ENCODE measurements at places on chromosomes 12 and 14.

DNA sequence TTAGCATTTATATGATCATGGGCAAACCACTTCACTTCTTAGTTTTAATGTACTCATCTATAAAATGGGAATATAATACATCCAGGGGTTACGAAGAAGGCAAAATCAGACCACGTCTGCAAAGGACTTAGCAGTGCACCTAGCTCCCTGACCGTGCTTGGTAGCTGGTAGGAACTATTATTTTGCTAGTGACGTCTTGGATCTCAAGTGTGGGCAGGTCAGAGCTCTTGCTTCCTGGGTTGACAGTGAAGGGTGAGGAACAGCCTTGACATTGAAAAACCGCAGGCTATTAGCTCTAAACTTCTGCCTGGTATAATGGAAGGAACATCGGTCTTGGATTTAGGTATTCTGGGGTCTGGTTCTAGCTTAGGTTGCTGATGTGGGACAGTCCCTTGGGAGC, 89.3 kb upstream of the MED13L start:
- no peak for DNase-seq

GRCh38 chr14:63727231-63727735, 582 bp downstream of the SGPP1 start:
- no peak for DNase-seq

GRCh38 chr14:75226755-75227544, 50.5 kb upstream of the TMED10 start:
- no peak for DNase-seq

GRCh38 chr12:79826267-79827128, 108.4 kb downstream of the PPP1R12A start:
- no peak for DNase-seq

DNA sequence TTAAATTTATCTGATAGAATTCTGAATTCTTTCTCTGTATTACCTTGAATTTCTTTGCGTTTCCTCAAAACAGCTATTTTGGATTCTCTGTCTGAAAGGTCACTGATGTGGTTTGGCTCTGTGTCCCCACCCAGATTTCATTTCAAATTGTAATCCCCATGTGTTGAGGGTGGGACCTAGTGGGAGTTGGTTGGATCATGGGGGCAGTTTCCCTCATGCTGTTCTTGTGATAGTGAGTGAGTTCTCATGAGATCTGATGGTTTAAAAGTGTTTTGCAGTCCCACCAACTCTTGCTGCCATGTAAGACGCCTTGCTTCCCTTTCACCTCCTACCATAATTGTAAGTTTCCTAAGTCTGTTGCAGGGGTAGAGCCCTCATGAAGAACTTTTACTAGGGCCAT, 34.1 kb upstream of the OR6J1 start:
- no peak for DNase-seq

- no peak for DNase-seq
Observed at GRCh38 chr12:65742018-65743010, 82.0 kb upstream of the HMGA2 start.

- no peak for DNase-seq
Observed at GRCh38 chr12:27604431-27604830, 80.4 kb downstream of the PPFIBP1 start.

DNA sequence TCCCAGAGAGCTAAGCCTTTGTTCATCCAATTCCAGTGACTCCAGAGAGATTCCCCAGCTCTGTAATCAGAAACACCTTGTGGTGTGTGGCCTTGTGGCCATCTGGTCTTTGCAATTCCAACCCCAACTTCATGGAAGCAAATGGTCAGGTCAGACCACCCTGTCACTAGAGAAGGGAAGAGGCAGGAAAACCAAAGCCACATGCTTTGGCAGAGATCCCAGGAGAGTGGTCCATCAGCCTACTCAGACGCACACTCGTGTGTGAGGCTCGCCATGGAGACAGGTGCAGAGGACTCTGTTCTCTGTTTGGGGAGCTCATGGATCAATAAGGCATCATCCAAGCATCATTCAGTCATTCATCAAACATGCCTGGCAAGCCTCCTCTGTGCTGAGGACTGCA, 46.2 kb upstream of the TUNAR start:
- no peak for DNase-seq

- no peak for DNase-seq
Observed at GRCh38 chr14:77086017-77086727, 11.9 kb upstream of the CIPC start.

DNA sequence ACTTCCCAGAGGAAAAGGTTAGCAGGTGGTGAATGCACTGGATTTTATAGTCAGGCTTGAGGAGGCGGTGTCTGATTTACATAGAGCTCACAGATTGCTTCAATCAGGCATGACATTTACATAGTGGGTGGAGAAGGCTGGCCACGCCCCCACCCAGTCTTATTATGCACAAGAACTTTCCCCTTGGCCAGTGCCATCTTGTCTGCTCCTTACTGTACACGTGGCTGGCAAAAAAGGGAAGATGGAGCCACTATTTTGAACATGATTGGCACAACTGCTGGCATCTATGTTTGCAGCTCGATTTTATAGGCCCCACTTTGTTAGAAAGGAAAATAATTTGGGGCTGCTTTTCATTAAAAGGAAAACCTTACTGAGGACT, 10.9 kb upstream of the LGMN start:
- DNase-seq, result no peak

DNA sequence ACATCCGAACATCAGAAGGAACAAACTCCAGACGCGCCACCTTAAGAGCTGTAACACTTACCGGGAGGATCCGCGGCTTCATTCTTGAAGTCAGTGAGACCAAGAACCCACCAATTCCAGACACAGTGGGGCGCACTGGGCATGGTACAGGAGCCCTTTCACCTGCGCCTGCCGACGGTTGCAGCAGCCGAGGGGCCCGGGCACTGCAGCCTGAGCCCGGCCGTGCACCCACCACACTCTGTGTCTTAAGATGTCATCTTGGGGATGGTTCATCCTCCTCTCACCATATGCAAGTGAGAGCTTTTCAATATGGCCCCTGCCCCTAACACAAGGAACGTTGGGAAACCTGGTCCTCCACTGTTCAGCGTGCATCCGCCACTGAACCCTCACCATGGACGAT, 288.3 kb downstream of the TTC8 start:
- no peak for DNase-seq

GRCh38 chr12:50195832-50196231, 28.7 kb upstream of the CERS5 start:
- DNase-seq, result no peak

DNA sequence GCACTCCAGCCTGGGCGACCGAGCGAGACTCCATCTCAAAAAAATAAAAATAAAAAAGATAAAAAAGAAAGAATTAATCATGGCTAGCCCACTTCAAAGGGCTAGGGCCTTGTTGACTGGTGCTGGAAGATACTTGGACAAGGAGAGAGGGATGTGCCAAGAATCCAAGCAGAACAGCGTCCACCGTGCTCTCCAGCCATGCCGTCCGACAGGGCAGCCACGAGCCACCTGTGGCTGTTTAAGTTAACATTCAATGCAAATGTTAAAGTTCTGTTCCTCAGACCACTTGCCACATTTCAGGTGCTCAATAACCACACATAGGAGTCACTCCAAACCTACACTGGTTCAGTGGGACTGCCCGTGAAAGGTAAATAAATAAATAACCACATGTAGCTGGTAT, 21.4 kb downstream of the SLC6A13 start:
- DNase-seq, result no peak

- no peak for DNase-seq
Observed at GRCh38 chr12:30725739-30726138, 29.0 kb downstream of the CAPRIN2 start.

- no peak for DNase-seq
Observed at GRCh38 chr14:75268633-75269550, 9.7 kb upstream of the FOS start.

GRCh38 chr12:94806617-94807016, 156.3 kb upstream of the TMCC3 start:
- no peak for DNase-seq

- no peak for DNase-seq
Observed at GRCh38 chr14:81385886-81386285, 14.2 kb downstream of the STON2 start.

GRCh38 chr14:63642656-63643382, 1.1 kb upstream of the WDR89 start:
- DNase-seq, result no peak

DNA sequence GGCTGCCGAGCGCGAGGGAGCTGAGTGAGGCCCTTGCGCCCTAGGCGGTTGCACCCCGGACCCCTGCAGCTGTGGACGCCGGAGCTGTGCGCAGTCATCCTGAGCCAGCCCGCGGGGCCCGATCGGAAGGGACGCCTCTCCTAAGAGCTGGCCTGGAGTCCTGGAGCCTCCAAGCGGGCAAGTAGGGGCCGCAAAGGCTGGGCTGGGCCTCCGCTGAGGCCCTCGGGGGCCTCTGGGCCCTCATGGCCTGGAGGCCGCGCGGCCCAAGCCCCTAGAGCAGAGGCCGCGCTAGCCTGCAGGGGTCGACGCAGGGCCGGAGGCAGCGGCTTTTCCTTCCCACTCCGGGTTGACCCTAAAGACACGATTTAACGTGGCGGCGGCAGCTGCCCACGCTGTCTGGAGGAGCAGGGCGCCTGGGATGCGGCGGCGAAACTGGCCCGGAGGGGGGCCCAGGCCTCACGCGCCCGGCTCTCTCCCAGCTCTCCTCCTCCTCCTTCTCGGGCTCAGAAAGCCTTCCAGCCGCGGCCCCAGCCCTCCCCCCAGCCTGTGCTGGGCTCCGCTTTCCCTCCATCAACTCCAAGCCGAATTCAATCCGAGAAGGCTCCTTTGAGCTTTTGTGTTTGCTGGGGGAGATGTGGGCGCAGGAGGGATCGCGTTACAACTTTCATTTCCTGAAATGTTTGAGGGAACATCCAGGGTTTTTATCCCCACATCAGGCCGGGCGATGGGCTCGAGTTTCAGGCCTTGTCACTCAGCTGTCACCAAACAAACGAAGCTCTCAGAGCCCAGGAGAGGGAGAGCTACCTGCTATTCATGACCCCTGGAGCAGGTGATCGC, 11.6 kb downstream of the SIX1 start:
- no peak for DNase-seq

DNA sequence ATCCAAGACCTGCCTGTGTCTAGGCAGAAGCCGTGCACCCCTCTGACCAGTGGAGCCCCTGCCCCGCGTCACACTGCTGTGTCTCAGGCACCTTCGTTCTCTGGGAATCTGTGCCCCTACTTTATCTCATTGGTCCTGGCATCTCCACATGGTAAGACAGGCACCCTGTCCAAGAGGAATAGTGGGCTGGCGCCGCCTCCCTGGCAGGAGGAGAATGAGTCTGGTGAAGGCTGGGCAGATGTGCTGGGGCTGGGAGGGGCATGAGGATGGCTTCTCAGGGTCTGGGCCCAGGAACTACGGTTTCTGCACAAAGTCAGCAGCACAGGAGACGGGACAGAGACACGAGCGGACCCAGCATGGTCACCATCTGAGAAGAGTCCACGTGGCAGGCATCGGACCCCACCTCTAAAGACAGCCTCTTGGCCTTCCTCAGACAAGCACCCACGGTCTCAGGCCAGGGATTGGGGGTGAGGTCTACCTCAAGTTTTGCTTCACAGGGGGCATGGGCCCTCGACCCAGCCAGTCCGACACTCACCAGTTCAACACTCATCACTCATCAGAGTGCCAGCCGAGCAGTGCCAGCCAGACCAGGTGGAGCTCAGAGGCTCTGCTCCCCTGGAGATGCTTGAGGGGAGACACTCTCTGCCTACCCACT, 306.7 kb downstream of the ADGRD1 start:
- DNase-seq, result no peak

DNA sequence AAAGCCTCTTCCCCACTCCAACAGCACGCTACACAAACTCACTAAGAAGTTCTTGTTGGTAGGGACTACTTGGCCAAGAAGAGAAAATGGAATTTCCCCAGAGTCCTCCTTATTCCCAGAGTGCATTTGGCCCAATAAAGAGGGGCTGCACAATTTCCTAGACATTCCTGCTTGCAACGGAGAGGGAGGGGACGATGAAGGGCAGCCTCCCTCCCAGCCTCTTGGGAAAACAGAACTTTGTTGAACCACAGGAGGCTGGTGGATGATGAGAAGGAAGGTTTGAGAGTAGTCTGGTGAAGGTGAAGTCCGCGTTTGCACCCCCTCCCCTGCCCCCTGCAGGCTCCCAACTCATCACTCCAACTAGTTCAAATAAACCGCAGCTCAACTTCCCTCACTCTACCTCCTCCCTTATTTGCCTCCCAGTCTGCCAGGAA, 19.1 kb upstream of the TBX3 start:
- DNase-seq, result no peak

GRCh38 chr14:75223664-75224154, 47.3 kb upstream of the TMED10 start:
- DNase-seq, result no peak

GRCh38 chr12:113245695-113246477, 24.6 kb downstream of the TPCN1 start:
- no peak for DNase-seq

- no peak for DNase-seq
Observed at GRCh38 chr14:103729496-103730448, 14.2 kb downstream of the ZFYVE21 start.

DNA sequence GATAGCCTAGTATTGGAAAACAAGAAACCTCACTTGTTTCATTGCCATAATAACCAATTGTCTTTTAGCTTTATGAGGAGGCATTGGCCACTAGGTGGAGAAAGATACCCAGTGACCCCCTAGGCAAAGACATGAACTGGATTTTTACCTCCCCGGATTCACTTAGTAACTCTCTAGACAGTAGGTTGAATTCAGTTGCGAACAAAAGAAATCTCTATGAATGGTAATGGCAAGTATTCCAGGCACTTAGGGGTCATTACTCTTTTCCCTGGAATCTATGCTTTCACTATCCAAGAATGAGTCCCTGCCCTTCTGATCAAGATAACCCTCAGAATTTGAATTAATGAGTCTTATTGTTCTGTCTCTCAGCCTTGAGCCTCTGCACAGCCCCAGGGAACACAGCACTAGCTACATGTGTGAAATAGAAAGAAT, 29.5 kb upstream of the RHOJ start:
- no peak for DNase-seq

GRCh38 chr12:77492536-77492935, 338.2 kb upstream of the NAV3 start:
- DNase-seq, result no peak

Measured in stimulated activated CD4-positive, alpha-beta T cell treated with anti-CD3 and anti-CD28 coated beads, Interleukin-1b, Interleukin-23, amount 100 ng/mL, for 1 hour (primary cell).